Stimulated activated CD4-positive, alpha-beta T cell treated with anti-CD3 and anti-CD28 coated beads, Interleukin-4, amount 100 ng/mL, for 4 hours (primary cell): ENCODE measurements at places on chromosomes 11 and 22.

DNA sequence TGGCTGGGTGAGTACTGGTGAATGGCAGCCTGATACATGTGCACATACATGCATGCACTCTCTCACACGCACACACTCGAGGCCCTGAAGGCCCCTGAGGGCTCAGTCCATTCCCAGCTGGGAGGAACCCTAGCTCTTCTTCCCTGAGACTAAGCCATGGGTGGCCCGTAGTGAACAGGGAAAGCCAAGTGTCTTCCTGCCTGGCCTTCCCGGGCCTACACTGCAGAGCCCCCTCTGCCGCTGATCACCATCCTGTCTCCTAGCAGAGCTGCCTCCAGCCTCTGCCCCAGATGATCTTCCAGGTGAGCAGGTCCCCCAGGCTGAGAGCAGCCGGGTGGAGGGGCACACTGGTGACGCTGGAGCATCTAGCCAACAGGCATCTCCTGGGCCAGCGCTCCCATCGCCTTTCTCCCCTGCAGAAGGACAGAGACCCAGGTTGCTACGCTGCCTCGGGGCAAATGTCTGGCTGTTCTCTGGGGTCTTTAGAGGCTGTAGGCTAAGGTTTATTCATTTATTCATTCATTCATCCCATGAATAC, 57.3 kb downstream of the CD82 start:
- no peak for DNase-seq

- DNase-seq = no peak
Observed at GRCh38 chr11:22474616-22475015, 136.4 kb downstream of the SLC17A6 start.

DNA sequence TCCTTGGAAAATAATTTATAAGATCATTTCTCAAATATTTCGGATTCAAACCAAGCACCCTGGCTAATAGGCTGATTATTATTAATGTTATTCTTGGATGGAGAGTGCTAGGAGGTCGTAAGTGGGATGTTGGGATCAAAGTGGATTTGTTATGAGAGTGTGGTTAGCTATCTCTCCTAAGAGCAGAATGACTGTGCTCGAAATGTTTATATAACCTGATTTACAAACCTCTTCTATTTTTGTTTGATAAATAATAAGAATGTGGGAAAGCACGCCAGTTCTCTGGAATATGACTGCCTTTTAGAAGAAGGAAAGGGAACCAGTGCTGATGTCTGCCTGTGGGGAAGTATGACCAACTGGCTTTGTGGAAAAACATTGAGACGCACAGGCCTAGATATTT, 527.5 kb downstream of the NTM start:
- no peak for DNase-seq

GRCh38 chr11:72716290-72716689, 35.9 kb downstream of the ARAP1 start:
- no peak for DNase-seq

GRCh38 chr11:20754933-20755332, 85.5 kb downstream of the NELL1 start:
- no peak for DNase-seq

- no peak for DNase-seq
Observed at GRCh38 chr11:36309779-36310178, 13.7 kb downstream of the PRR5L start.

- DNase-seq = no peak
Observed at GRCh38 chr11:12529041-12529440, 145.2 kb upstream of the TEAD1 start.

DNA sequence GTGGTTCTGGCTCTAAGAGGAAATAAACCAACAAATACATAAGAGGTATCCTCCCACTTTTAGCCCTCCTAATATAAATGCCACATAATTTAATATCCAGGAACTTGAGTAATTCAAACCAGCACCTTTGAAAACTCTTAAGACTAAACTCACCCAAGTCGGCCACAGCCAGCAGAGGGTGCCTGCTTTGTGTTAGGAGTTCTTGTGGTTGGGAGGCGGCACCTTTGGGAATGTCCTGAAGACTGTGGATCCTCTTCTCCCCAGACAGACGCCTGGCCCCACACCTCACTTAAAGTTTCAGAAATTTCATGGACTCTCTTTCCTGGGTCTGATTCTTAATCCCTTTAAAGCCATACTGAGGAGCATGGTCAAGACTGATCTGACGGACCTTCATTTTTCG, 169.0 kb downstream of the TBC1D22A start:
- DNase-seq = no peak

DNA sequence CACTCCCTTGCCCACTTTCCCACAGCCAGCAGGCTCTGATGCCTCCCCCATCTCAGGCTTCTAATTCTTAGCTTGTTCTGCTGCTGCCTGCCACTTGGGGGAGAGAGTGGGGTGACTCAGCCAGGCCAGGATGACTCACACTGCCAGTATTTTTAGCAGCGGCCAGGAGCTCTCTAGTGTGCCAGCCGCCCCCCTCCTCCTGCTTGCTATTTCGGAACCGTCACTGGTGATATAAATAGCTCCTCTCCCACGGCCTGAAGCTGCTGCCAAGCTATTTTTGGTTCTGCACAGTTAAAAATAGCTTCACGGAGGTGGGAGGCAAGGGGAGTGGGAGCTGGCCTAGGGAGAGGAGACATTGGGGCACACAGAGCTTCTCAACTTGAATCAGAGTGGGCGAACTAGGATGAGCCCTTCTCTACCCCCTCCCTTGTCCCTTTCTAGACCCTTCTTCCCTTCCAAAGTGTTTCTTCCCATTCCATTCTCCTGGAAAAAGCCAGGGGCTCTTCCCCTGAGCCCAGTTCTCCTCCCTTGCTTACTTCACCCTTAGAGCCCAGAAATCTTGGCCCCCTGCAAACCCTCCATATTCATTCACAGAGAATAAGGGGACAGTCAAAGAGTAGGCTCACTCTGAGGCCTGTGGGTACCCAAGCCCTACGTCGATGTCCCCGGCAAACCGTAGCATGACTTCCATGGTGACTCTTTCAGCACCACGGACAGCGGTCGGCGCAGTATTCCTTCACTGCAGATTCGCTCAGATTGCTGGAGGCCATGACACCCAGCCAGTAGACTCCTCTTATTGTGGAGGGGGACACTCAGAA, 2.5 kb upstream of the NPAS4 start:
- DNase-seq = peak; percentile 72

DNA sequence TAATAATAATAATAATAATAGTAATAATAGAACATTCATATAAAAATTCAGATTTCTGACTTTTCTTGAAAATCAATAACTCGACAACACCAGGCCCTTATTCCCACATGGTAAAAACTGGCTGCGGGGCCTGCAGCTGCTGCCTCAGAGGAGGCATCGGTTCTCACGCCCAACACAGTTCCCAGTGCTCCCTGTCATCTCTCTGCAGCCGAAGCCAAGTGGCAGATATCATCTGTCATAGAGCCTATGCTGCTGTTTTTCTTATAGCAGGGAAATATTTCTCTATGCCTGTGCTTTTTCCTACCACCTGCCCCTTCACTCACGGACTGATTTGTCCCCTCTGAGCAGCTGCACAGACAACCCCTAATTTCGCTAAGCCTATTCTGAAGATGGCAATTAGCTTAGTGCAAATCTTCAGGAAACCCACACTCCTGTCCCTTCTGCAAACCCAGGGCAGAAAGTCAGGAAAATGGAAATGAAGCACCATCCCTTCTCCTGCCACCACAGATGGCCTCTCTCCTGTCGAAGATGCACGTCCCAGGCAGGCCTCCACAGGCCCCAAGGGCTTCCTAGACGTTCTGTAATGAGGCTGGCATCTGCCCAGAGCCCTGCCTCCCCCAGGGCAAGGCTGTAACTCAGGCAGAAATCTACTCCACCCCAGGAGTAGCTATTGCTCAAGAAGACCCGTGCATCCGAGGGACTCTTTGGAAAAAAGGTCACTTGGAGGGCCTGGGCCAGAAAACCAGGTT, 66.7 kb downstream of the SYN3 start:
- DNase-seq = no peak

- DNase-seq = no peak
Observed at GRCh38 chr11:103892603-103893002, 143.8 kb upstream of the DDI1 start.
